Esophagus squamous epithelium (tissue), 5 donors: ENCODE measurements at places on chromosomes 11 and 22. TPM values are rescaled to one million over a fixed set of nuclear protein-coding genes. Genes with fewer than 3 reads are reported as not detected.

GRCh38 chr11:120912504-120912903 is 111.4 kb upstream of the TBCEL start:
- H3K27me3 ChIP-seq = peaks cover 19% of the 10 kb centered on the region
- H3K27ac ChIP-seq = no peak overlapping the region
- no peaks in the 10 kb centered on the region for H3K36me3 ChIP-seq
- DNase-seq = no peak
- H3K4me1 ChIP-seq = no peaks in the 10 kb centered on the region

DNA sequence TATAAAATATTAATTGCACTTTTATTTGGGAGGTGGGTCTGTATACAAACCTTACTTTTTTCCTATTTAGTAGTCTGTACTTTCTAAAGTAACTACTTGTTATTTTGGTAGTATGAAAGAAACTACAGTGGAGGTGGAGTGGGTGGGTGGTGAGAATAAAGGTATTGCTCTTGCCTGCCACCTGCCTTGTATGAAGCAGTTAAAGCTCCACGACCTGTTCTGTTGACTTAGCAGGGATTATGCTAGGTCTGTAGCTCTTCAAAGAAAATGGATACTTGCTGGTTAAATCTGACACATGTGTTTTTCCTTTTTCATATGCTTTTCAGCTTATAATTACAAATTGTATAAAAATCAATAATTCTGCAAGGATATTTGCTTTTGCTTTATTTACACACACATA is 111.9 kb downstream of the EHF start:
- no peaks in the 10 kb centered on the region for H3K36me3 ChIP-seq
- H3K4me1 ChIP-seq = peaks cover 16% of the 10 kb centered on the region
- H3K4me3 ChIP-seq = no peak overlapping the region

- H3K4me1 ChIP-seq = no peaks in the 10 kb centered on the region
- no peaks in the 10 kb centered on the region for H3K36me3 ChIP-seq
- no peak overlapping the region for H3K27ac ChIP-seq
- H3K27me3 ChIP-seq = no peaks in the 10 kb centered on the region
Observed at GRCh38 chr22:24450610-24451009, 23.2 kb downstream of the ADORA2A start.

Gene CHRM1
- not detected for total RNA-seq

Gene DUSP8
- 1.1 TPM for total RNA-seq

Gene OR52N4
- not detected for total RNA-seq

Gene MUC5B
- total RNA-seq = 3.1 TPM

DNA sequence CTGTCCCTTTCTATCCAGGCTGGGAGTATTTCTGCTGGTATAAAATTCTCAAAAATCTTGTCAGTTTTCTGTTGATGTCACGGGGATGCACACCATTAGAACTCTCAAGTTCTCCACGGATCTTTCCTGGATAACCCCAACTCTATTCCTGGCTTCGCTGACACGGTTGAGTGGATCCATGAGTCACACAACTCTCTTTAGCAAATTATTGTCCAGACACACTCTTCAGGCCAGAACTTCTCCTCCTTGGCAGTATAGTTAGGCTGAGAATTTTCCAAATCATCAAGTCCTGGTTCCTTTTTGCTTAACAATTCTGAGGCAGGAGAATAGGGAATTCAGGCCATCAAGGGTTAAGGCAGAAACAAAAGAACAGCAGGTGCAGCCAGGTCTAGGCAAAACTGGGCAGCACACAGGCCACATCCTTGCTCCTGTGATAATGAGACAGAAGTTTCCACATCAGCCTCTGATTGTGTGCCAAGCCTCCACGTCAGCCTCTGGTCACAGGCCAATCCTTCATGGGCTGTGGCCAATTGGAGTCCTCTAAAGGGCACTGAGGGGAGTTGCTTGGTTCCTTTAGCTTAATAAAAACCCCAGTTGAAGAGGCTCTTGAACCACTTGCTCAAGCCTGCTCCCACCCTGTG is 5.7 kb upstream of the ACAT1 start:
- no peak overlapping the region for H3K4me3 ChIP-seq
- H3K27me3 ChIP-seq = no peaks in the 10 kb centered on the region
- peaks cover 11% of the 10 kb centered on the region for H3K4me1 ChIP-seq
- H3K36me3 ChIP-seq = no peaks in the 10 kb centered on the region
- H3K27ac ChIP-seq = peak overlapping the region; percentile 50
- DNase-seq = no peak

- H3K27me3 ChIP-seq = no peaks in the 10 kb centered on the region
- peak overlapping the region; percentile 73 for H3K27ac ChIP-seq
- H3K4me1 ChIP-seq = peaks cover 13% of the 10 kb centered on the region
- no peak overlapping the region for H3K4me3 ChIP-seq
Observed at GRCh38 chr11:34251589-34251980, 106.2 kb downstream of the ABTB2 start.
